Thyroid gland (tissue), 4 donors: ENCODE measurements at places on chromosomes 3 and 15.

GRCh38 chr15:40756938-40757337, 1.9 kb upstream of the RMDN3 start:
- DNase-seq = no peak

GRCh38 chr3:129618901-129619671, 12.6 kb upstream of the PLXND1 start:
- DNase-seq = no peak

DNA sequence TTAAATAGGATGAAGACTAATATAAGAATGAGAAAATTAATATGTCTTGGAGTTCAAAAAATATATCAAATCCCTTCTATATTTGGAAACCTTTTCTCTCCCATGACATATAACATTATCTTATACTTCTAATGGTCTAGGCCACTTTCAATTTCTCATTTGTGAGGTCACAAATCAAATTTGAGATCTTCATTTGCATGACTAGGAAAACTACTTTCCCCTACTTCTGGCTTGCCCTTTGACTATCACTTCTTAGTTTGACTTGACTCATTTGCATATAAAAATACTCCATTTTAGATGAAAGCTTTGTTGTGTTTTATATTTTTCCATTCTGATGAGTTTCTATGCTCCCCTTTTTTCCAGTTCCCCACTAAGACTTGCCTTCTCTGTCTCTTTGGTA, 598.6 kb upstream of the TBL1XR1 start:
- DNase-seq = no peak

- DNase-seq = no peak
These were observed 1.3 kb downstream of the BNIP2 start for GRCh38 chr15:59687836-59688235.

DNA sequence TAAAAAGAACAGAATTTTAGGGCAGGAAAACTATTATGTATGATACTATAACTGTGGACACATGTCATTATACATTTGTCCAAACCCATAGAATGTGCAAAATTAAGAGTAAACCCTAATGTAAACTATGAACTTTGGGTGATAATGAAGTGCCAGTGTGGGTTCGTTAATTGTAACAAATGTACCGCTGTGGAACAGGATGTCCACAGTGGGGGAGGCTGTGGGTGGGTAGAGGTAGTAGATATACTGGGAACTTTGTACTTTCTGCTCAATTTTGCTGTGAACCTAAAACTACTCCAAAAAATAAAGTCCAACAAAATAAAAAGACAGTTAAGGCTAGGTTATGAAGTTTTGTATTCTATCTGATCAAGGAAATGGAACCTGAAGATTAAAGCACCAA, 24.8 kb downstream of the CD96 start:
- no peak for DNase-seq
